ENCODE measurements at places on chromosomes 11 and 22.

GRCh38 chr11:64855596-64856304, 11.3 kb upstream of the CDC42BPG start:
- no peak for DNase-seq

DNA sequence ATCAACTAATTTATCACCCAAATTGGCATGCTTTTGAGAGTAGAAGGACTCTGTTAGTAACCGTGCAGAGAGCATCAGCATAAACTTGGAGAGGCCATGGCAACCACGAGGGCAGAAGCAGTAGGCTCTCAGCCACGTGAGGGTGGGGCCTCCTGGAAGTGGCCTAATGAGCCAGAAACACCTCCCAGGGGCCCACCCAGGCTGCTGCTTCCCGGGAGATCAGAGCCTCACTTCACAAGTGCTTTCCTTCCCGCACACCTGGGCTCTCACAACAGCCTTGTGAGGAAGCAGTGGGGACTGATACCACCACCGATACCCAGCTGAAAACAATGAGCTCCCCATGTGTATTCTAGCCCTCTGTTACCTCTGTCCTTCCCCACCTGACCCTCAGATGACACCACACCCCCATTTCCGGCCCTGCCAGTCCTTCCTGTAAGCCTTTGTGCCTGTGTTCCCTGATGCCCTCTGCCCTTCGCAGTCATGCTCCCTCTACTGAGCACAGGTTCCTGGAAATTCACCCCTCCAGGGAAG, 17.0 kb downstream of the TRIM29 start:
- DNase-seq = no peak

- no peak for DNase-seq
Observed at GRCh38 chr11:15724601-15725000, 609.9 kb downstream of the INSC start.

DNA sequence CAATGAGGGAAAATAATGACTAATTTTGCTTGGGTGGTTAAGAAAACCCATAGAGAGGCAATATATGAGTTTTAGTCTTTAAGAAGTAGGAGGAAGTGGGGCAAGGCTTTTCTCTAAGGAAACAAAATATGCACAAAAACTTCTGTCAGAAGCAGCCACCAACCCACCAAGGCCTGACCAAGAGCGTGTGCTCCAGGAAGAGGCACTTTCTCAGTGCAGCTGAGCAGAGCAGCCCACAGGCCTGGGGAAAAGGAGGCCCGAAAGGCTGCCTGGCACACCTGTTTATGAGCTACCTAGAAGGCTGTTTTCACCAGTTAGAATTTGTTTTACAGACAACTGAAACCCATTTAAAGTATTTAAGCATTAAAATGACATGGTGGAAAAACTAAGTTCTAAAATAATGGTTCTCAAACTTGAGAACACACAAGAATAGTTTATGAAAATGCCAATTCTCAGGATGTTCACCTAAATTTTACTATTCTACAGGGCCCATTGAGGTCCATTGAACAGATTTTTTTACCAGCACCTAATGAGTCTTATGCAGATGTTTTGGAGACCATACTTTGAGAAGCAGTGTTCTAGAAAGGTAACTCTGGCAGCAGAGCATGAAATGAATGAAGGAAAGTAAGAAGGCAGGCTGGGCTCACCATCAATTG, 160.5 kb upstream of the DDI1 start:
- DNase-seq = no peak

- peak; percentile 9 for DNase-seq
Observed at GRCh38 chr11:120272303-120272702, 32.4 kb downstream of the POU2F3 start.

- DNase-seq = no peak
Observed at GRCh38 chr11:130359419-130359818, 44.7 kb upstream of the ZBTB44 start.

DNA sequence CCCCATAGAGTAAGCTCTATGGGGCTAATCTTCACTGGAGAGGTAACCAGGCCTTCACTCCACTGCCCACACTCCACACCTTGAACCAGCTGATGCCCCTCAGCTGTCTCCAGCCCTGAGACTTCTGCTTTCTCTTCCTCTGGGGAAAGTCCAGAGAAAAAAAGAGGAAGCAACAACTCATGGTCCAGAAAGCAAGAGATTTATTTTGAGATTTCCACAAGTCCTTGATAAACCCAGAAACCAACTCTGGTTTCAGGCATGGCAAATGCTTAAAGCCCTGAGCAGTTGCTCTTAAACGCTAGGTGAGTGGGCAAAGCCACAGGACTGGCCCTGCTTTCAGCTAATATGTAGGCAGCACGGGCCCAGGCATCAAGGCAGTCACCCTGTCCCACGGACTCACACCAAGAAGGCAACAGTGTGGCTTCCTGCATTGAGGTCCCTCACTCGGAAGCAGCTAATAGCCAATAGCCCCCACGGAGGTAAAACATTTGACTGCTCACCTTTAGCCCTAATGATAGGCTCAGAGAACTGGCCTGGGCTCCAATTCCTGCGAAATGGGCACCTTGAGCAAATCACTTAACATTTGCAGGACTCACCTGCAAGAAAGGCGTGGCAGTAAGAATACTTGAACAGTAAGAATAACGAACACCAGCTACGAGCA, 4.3 kb downstream of the CYB561A3 start:
- no peak for DNase-seq

- no peak for DNase-seq
Observed at GRCh38 chr22:36942556-36942955, 29.1 kb downstream of the CSF2RB start.

DNA sequence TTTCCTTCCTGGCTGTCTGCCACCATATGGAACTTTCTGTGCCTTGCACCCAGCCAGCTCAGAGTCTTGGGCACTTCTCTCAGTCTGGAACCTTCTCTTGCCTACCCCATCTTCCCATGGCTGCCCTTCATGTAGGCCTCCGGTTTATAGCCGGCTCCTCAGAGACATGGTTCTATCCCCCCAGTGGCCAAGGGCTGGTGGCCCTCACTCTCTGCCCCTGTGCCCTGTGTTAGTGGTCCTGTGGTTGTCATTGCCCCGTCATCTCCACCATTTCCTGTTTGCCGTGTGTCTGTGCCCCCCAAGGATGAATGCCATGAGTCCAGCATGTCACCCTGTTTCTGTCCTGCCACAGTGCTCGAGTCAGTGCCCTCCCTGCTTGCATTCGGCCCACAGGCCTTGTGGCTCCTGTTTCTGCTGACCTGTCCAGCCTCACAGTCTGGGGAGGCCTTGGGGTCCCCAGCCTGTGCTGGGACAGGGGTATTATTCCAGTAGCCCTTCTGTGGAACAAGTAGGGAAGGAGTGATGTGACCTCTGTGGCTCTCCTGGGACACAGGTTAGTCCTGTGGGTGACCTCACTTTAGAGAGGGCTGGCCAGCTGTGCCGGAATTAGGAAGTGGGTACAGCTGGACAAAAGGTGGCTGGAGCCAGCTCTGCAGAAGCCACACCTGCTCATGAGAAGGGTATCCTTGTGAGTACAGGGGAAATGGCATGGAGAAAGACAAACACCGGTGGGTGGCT, 30.7 kb downstream of the ST3GAL4 start:
- no peak for DNase-seq

GRCh38 chr11:94068764-94069163, 47.6 kb downstream of the HEPHL1 start:
- no peak for DNase-seq

GRCh38 chr22:27677905-27678458, 123.6 kb downstream of the MN1 start:
- DNase-seq = no peak

- no peak for DNase-seq
Observed at GRCh38 chr11:71311176-71311925, 59.0 kb upstream of the SHANK2 start.

DNA sequence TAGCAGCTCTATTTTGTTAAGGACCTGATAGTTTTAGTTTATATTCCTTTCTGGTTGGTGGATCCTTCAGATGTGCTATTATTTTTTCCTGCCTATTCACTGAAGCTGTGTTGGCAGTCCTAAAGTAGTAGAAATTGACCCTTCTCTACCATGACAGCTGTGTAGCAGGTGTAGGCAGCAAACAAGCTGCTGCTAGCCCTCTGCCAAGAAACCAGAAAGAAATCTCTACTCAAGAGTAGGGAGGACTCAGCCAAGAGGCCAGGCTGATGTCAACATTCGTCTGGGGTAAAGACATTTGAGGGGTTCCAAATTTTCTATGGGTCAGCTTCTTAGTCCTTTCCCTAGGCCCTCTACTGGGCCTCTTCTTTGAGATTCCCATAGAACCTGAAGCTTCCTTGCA, 51.2 kb downstream of the CSTF3 start:
- DNase-seq = no peak

GRCh38 chr22:43001271-43002201, 13.4 kb downstream of the PACSIN2 start:
- DNase-seq = peak; percentile 70

DNA sequence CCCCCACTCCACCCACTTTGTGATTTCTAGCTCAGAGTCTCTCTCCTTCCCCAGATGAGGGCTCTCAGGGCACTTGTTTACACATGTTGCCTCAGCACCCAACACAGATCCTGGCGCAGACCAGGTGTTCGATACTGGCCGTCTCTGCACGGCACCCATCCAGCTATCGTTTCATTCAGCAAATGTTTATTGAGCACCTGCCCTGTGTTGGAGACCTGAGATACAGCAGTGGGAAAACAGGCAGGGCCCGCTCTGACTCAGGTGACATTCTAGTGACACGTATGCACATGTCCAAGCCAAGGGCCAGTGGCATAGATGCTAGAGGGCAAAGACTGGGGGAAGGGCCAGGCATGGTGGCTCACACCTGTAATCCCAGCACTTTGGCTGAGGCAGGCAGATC, 71.9 kb downstream of the NFAM1 start:
- no peak for DNase-seq

DNA sequence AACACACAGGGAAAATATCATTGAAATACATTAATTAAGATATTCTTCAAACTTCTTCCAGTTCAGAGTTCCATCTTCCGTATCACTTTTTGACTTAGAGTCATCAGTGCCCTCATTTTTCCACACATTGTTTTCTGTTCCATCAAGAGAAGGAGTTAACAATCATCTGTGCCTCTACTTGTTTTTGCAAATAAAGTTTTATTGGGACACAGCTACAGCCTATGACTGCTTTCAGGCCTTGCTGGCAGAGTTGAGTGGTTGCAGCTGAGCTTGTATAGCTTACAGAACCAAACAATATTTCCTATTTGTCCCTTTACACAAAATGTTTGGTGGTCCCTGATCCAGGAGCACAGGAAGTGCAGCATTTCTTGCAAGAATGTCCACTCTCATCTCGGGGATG, 51.6 kb downstream of the SGSM1 start:
- no peak for DNase-seq

GRCh38 chr11:114348200-114349191, 51.8 kb downstream of the C11orf71 start:
- peak; percentile 77 for DNase-seq

GRCh38 chr11:64562723-64563351, 28.2 kb upstream of the SLC22A12 start:
- DNase-seq = no peak

DNA sequence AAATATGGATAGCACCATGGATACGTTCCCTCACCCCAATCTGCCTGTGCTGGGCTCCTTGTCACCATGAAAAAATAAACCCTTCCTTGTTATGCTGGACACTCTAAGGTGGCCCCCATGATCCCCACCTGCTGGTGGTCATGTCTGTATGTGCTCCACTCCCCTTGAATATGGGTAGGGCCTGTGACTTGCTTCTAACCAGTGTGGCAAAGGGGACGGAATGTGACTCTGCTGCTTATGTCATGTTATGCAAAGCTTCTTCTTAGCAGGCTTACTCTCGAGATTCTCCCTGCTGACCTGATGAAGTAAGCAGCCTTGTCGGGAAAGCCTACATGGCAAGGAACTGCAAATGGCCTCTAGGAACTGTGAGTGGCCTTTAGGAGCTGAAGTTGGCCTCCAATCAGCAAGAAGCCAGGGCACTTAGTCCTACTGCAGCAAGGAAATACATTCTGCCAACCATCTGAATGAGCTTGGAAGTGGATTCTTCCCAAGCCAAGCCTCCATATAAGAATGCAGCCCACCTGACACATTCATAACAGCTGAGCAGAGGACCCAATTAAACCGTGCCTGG, 159.9 kb downstream of the CCDC34 start:
- no peak for DNase-seq

- DNase-seq = no peak
Observed at GRCh38 chr22:50729391-50730012, 8.5 kb upstream of the ACR start.

GRCh38 chr22:32127904-32128303, 31.2 kb downstream of the C22orf42 start:
- DNase-seq = no peak

GRCh38 chr11:62360685-62361084, 23.4 kb downstream of the ASRGL1 start:
- DNase-seq = no peak

DNA sequence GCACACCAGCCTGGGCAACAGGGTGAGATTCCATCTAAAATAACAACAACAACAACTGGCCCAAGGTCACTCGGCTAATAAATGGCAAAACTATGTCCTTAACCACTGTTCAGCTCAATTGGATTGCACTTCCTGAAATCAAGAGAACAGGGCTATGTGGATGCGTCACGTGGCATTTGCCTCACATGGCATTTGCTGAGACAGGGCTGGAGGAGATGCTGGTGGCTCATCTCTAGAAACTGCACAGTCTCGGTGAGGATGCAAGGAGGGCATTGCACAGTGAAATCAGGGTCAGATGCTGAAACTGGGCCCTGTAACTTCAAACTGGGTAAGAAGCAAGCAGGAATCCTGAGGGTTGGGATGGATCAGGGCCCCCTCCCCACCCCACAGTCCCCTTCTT, 171.9 kb downstream of the BUD13 start:
- DNase-seq = no peak

- DNase-seq = no peak
Observed at GRCh38 chr11:68980776-68981065, at the start of gene MRGPRD. TSS of gene MRGPRD (minus strand) at chr11:68980986. CDS start at chr11:68980986, 0 bp downstream.

DNA sequence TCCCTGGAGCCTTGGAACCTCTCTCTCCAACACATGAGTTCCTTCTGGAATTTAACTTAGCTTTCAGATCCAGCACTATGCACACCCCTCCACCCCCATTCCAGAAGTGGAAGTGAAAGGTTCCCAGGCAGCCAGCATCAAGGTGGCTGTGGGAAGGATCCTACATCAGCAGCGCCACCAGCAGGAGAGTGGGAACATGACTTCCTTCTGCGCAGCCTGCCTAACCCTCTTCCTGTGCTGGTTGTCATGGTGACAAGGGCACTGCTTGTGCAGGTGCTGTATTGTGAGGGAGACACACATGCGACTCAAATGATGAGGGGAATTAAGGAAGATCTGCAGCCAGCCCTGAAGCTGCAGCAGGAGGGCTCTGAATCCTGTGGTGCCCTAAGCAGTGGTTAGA, 904.5 kb upstream of the API5 start:
- DNase-seq = no peak

GRCh38 chr11:16805938-16806337, 67.5 kb downstream of the C11orf58 start:
- peak; percentile 70 for DNase-seq

Measured in astrocyte of the spinal cord (primary cell).